ENCODE measurements at places on chromosomes 1 and 21.
A peak's percentile ranks its signal among the peaks of the same experiment; 100 is the strongest.

DNA sequence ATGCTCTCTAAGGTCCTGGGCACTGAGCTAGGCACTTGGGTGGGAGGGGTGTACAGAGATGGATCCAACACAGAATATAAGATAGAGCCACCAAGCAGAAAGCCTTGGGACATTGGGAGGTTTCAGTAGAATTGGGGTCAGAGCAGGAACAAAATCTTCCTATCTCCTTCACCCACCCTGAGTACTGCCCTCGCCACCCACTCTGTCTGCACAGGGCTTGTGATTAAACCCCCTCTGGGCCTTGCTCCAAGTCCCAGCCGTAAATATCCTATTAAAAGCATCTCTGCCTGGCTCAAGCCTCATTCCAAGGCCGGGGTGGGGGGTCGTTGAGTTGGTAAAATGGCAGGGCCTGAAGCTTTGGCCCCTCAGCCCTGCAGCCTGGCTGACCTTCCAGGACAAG lies 166.7 kb downstream of the GRIK3 start:
- H3K4me1 ChIP-seq: no peaks in the 10 kb centered on the region
- H3K27me3 ChIP-seq: peaks cover 6% of the 10 kb centered on the region
- no peak overlapping the region for H3K4me3 ChIP-seq

DNA sequence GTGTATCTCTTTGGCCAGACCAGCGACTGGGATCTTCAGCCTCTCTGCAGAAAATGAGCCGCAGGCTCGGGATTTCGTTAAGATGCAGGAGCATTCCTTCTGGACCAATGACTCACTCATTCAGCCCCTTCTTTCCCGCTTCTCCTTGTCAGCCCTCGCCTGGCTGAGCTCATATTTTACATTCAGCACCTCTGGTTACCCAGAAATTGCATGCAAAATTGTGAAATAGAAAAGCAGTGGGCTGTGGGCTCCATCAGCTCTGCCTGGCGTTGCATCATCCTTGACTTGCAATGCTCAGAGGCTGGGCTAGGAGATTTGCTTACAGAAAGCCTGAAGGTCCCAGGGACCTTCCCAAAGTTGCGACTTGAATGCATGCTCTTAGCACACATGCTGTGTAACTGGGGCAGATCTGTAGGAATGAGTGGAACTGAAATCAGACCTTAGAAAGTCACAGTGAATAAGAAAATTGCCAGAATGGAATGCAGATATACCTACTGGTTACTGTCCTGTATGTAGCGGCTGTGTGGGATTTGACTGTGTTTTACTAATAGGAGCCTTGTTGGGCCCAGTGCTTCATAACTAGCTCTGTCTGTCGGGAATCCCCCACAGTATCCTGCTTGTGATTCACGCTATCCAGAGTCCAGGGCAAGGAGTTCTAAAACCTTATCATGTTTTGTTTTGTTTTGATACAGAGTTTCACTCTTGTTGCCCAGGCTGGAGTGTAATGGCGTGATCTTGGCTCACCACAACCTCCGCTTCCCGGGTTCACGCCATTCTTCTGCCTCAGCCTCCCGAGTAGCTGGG lies 444.8 kb downstream of the KIF26B start:
- no peak overlapping the region for H3K27ac ChIP-seq
- no peaks in the 10 kb centered on the region for H3K4me1 ChIP-seq
- peaks cover 13% of the 10 kb centered on the region for H3K27me3 ChIP-seq
- no peaks in the 10 kb centered on the region for H3K36me3 ChIP-seq
- DNase-seq: no peak

DNA sequence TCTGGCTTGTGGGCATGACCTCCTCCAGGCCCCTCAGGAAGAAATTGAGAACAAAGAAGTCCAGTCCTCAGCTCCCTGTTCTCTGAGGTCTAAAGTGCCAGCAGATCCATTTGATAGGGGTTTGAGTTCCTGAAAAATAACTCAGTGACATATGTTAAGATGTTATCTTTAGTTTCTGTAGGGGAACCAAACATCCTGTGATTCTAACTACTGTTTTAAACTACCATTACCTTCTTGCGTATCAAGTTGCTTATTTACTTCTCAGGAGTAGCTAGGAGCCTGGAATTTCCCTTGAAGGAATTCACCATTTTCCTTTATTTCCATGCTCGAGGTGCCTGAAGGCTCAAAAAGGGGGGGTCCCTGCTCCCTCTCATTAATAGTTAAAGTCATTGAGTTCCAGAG lies 18.8 kb upstream of the LIN9 start:
- DNase-seq: no peak
- H3K36me3 ChIP-seq: no peaks in the 10 kb centered on the region
- no peaks in the 10 kb centered on the region for H3K4me1 ChIP-seq
- no peak overlapping the region for H3K4me3 ChIP-seq

DNA sequence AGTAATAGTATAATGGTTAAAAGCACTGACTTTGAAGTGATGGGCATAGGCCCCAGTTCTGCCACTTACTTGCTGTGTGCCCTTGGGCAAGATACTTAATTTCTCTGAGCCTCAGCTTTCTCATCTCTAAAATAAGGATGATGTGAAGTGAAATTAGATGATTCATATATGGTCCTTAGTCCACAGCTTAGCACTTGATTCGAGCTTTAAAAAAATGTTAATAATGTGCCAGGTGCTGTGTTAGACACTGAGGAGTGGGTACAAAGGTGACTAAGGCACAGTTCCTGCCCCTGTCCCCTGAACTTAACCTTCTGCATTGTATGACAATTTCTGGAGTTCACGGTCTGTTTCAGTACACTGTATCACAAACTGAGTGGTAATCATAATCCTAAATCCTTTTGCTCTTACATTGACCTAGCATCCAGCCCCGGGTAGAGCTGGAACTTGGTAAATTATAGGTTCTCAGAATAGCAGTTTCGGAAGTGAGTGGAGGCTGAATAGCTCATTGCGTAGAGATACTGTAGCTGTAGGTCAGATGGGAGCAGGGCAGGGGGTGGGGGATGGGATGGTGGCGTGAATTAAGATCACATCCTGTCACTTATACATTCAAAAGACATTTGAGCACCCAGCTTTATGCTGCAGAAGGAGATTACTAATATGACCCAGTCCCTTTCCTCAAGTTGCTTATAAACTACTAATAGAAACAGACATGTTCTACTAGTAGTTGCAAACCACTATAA lies 1.5 kb downstream of the ZNF691 start:
- H3K36me3 ChIP-seq: peaks cover 28% of the 10 kb centered on the region
- peak overlapping the region; percentile 94 for H3K4me3 ChIP-seq
- H3K27me3 ChIP-seq: no peaks in the 10 kb centered on the region

- no peak overlapping the region for H3K27ac ChIP-seq
- no peak for DNase-seq
- no peaks in the 10 kb centered on the region for H3K4me1 ChIP-seq
- H3K36me3 ChIP-seq: no peaks in the 10 kb centered on the region
- H3K27me3 ChIP-seq: peaks cover 24% of the 10 kb centered on the region
- H3K4me3 ChIP-seq: no peak overlapping the region
These were observed 26.5 kb downstream of the LRRC38 start for GRCh38 chr1:13487143-13487868.

- no peaks in the 10 kb centered on the region for H3K36me3 ChIP-seq
- H3K4me3 ChIP-seq: no peak overlapping the region
- DNase-seq: peak; percentile 49
- peaks cover 50% of the 10 kb centered on the region for H3K4me1 ChIP-seq
- no peaks in the 10 kb centered on the region for H3K27me3 ChIP-seq
These were observed 619 bp downstream of the BCL9 start for GRCh38 chr1:147541672-147542568.

DNA sequence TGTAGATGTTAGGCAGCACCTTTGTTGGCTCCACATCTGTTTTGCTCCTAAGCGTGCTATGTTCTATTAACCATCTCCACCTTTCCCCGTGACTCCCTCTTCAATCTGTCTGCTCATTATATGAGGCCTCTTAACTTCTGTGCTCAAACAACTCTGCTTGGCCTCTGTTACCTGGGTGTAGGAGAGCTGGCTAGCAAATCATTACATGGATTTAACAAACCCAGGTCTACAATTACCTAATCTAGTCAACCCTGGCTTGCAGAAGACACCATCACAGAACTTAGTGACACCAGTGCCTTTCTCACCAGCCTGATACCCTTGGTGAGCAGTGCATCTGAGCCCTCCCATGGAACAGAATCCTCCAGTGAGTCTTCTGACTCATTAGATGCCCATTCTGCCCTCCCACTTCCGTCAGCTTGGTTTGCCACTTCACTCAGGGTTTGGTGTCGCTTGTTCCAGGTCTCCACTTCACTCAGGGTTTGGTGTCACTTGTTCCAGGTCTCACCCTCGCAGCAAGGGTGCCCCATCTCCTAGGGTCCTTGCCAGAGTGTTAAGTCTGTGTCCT lies 92.0 kb upstream of the KIF26B start:
- H3K4me1 ChIP-seq: no peaks in the 10 kb centered on the region
- H3K27me3 ChIP-seq: no peaks in the 10 kb centered on the region
- H3K27ac ChIP-seq: no peak overlapping the region

- DNase-seq: no peak
- H3K4me3 ChIP-seq: no peak overlapping the region
- no peaks in the 10 kb centered on the region for H3K4me1 ChIP-seq
- H3K27ac ChIP-seq: no peak overlapping the region
- peaks cover 9% of the 10 kb centered on the region for H3K27me3 ChIP-seq
These were observed 279.3 kb upstream of the VAMP3 start for GRCh38 chr1:7491818-7492173.

Data from activated T-cell treated with anti-CD3 and anti-CD28 coated beads, Interleukin-2, amount 50 U/mL, for 72 hours (primary cell).